Activated CD4-positive, alpha-beta T cell treated with anti-CD3 and anti-CD28 coated beads, Interleukin-10, Interleukin-2, amounts not matched to agents 100 ng/mL and 50 ng/mL, durations not matched to agents 16 hours and 8 hours (primary cell): ENCODE measurements at places on chromosomes 5 and 9.

DNA sequence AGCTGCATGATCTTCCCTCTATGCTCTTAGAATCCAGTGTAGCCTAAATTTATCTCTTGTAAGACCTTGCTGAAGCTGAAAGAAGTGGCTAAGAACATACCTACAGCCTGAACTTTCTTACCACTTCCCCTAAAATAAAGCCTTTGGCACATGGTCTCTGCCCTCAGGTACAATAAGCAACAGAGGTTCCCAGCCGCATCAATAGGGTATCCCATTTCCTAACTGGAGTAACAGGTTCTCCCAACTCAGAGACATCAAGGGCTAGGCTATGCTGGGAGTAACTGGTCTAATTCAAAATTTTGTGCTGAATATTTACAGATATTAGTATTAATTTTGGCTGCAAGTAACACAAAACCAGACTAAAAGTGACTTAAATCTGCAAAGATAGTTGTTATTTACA is 335.8 kb upstream of the TRPC7 start:
- no peak for DNase-seq

- DNase-seq = no peak
Observed at GRCh38 chr9:133702798-133703590, 35.2 kb downstream of the SARDH start.

DNA sequence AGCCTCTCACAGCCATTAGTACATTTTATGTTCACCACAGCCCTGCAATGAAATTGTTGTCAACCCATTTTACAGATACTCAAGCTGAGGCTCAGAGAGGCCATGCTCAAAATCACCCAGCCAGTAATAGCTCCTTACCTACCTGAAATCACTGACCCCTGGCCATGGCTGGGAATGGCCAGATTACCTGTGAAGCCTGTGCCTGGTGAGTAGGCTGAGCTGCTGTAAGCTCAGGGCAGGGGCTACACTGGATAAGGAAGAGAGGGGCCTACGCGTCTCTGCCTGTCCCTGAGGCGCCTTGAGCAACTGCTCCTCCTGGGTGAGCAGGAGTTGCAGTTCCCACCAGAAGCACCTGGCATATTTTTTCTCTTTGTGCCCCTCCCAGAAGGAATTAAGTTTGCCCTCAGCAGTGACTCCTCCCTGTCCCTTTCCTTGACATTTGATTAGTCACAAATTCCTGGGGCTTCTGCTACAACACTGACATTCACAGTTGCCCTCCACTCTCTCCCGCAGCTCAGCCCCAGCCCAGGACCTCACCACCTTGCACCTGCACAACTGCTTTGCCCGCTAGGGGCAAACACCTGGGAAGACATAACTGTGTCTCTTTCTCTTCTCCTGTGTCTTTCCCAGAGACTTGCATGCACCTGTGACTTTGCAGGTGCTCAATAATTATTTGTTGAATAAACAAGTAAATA is 5.7 kb downstream of the CLTB start:
- DNase-seq = no peak

DNA sequence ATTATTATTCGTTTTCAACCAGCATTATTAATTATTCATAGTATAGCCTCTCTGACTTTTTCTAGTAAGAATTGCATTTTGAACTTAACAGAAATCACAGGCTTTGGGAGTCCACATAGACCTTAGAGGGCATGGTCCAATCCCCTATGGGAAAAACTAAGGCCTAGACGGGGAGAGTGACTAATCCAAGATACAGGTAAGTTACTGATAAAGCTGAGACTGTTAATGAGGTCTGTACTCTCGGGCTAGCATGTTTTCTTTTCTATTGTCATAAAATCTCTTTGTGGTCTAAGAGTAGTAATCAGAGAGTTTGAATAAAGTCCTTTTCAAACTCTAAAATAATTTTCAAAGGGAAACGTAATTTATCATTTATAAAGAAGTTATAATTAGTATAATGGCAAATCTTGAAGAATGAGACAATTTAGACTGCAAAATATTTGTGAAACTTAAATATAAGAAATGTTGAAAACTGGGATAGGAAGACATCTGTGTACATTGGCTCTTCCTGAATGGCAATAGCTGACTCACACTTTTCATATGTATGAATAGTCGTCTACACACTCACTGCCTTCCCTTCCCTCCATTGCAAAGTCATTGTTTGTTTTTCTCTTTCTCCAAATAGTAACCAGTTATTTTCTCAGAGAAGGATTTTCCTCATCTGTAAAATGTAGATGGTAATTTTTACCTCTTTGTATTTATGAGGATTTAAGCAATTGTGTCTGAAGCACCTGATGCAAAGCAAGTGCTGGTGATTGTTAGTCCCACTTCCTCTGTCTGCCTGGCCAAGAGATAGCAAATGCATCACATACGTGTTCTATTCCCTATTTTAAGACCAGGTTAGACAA is 207.9 kb upstream of the CD180 start:
- DNase-seq = no peak

GRCh38 chr9:126797903-126798302 is 6.9 kb upstream of the ZBTB43 start:
- no peak for DNase-seq
